Chondrocyte (in vitro differentiated cells): ENCODE measurements at places on chromosomes 1 and 21.

DNA sequence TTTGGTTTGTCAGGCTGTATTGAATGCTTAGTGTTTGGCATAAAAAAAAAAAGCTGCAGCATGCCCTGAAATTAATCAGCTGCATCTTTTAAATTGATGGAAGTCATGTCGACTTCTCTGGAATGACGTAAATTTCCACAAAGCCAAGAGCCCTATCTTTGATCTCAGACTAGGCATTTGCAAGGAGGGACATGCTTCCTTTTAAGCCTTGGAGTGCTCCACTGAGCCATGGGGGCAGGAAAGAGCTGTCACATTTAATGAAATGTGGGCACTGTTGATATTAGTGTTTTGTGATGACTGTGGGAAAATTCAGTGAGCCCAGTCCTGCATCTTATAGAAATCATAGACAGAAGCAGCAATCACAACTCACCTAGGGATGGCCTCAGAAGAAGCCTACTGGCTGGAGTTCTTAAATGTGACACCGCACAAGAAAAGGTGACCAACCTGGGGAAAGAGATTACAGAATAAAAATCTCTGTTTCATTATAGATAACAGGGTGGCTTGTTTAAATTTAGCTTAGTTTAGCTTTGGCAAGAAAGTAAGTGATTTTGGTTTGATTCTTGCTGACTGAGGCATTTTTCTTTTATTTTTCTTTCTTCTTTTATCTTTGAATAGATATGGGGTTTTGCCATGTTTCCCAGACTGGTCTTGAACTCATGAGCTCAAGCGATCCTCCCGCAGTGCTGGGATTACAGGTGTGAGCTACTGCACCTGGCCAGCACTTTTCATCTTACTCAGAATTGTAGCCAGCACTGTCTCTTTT lies 188.2 kb downstream of the HHAT start:
- DNase-seq = no peak

GRCh38 chr1:3899754-3900149 lies 320 bp downstream of the C1orf174 start:
- DNase-seq = no peak

DNA sequence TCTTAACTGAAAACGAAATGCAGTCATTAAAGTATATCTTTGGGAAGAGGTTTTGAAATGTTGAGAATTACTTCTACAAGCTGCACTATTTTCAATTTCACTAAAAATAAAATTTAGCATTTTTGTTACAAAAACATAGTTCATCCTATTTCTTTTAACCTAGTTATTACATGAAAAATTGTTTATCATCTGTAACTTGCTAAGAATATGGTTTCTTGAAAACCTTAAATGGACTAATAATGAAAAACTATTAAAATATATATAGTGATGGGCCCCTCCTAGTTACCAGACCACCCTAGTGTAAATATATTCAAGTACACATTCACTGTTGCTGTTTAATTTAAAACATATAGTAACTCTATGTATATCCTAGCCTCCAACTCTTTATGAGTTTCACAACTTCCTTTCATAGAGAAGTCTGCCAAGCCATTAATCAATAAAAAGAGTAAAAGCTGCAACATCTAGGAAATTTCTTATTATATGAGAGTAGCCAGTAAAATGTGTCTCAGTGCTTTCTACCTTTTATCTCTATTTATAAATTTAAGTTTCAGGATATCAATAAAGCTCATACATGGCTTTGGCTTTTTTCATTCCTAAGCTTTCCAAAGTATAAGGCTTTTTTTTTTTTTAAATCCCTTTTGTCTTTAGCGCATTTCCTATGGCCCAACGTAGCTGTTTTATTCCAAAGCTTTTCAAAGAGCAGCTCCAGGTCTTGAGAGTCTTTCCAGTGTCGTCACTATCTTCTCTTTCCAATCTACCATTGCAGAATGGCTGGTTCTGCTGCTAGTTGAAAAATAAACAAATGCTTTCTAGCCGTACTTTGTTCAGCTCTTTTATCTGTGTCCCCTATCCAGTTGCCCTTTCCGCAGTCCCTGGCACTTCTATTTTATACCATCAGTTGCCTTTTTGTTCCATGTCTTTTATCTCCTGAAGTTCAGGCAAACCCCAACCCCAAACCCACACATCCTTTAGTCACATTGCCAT lies 6.5 kb downstream of the IRF2BP2 start:
- no peak for DNase-seq

DNA sequence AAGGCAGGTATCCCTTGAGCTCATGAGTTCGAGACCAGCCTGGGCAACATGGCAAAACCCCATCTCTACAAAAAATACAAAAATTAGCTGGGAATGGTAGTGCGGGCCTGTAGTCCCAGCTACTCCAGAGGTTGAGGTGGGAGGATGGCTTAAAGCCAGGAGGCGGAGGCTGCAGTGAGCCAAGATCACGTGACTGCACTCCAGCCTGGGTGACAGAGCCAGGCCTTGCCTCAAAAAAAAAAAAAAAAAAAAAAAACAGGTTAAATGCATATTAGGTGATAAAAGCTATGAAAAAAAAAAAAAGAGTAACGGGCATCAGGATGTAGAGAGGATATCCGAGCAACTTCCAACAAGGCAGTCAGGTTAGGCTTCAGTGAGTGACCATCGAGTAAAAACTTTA lies 2.8 kb upstream of the SRRM1 start:
- no peak for DNase-seq

- no peak for DNase-seq
Observed at GRCh38 chr1:115522386-115522785, 119.4 kb upstream of the VANGL1 start.

DNA sequence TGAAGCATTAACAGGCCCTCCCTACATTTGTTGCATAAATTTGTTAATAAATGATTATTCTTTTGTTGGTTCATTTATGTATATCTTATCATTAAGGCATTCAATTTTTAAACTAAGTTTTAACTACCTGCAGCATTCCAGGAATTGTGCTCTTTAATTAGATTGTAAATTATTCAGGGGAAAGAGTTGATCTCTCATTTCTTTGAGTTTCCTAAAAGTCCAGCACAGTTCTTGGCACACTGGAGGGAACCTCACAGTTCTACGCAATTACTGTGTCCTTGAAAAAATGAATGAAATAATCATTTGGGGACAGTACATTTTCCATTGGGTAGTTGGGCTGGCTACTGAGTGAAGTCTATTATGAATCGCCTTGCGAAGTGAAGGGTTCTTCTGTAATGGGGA lies 493 bp upstream of the STXBP3 start:
- no peak for DNase-seq
